ENCODE measurements at places on chromosomes 7 and 10. TPM values are rescaled to one million over a fixed set of nuclear protein-coding genes. Genes with fewer than 3 reads are reported as not detected.

GRCh38 chr7:50803359-50804337 lies 21.0 kb upstream of the GRB10 start:
- H3K4me1 ChIP-seq, result peaks cover 8% of the 10 kb centered on the region
- H3K4me3 ChIP-seq, result no peak overlapping the region
- peaks cover 23% of the 10 kb centered on the region for H3K27me3 ChIP-seq
- DNase-seq, result no peak
- no peak overlapping the region for H3K27ac ChIP-seq
- no peaks in the 10 kb centered on the region for H3K36me3 ChIP-seq

GRCh38 chr10:104904753-104905323 lies 263.7 kb downstream of the SORCS3 start:
- H3K27ac ChIP-seq, result no peak overlapping the region
- no peaks in the 10 kb centered on the region for H3K36me3 ChIP-seq
- no peak overlapping the region for H3K4me3 ChIP-seq

GRCh38 chr10:129657297-129658017 lies 190.4 kb downstream of the MGMT start:
- no peaks in the 10 kb centered on the region for H3K36me3 ChIP-seq
- DNase-seq, result no peak
- H3K27me3 ChIP-seq, result no peaks in the 10 kb centered on the region
- no peak overlapping the region for H3K4me3 ChIP-seq
- H3K4me1 ChIP-seq, result no peaks in the 10 kb centered on the region
- H3K27ac ChIP-seq, result no peak overlapping the region

DNA sequence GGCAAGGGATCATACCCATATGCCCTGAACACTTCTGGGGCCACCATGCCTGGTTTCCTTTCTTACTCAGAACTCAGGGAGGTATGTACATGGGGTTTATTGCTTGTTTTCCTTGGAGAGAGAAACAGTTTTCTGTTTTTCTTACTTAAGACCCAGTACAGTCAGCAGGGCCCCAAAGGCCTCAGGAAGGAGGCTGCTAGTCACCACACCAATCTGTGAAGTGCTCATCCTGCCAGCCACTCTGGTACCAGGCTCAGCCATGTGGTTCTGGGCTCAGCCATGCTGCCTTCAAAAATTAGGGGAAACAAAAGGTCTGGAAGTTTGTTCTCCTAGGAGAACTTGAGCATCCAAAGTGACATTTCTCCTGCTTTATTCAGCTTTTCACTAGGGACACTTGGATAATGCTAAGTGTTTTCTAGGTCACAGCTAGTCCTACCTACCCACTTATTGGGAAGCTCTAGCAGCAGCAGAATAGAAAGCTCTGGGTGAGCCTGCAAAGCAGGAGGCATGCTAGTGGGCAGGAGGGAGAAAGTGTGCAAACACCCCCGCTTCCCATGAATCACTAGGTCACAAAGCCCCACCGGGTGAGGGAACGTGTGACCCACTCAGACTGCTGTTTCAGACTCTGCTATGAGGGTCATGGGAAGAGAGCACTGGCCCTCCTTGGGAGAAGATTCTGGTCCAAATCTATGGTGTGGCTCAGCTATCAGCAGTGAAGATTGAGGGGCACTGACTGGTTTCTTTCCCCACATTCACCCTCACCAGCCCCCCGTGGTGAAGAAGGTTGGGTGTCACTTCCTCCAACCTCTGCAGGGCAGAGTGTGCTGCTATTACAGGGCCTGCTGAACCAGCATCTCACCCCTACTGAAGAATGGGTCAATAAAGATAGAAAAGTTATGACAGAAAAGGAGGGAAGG lies 23.9 kb downstream of the NUDCD3 start:
- no peak overlapping the region for H3K4me3 ChIP-seq
- DNase-seq, result no peak
- peaks cover 48% of the 10 kb centered on the region for H3K4me1 ChIP-seq
- H3K27ac ChIP-seq, result peak overlapping the region; percentile 34

DNA sequence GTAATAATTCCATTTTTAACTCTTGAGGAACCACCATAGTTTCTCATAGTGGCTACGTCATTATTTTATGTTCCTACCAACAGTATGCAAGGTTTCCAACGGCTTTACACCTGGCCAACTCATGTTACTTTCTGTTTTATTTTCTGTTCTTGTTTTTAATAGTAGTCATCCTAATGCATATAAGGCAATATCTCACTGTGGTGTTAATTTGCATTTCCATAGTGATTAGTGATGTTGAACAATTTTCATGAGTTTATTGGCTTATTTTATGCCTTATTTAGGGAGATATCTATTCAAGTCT lies 465.5 kb upstream of the KLF6 start:
- peaks cover 8% of the 10 kb centered on the region for H3K4me1 ChIP-seq
- no peak overlapping the region for H3K27ac ChIP-seq
- no peak overlapping the region for H3K4me3 ChIP-seq
- peaks cover 5% of the 10 kb centered on the region for H3K27me3 ChIP-seq
- peaks cover 3% of the 10 kb centered on the region for H3K36me3 ChIP-seq

GRCh38 chr7:131104596-131105293 lies 222.9 kb upstream of the MKLN1 start:
- H3K4me1 ChIP-seq, result peaks cover 50% of the 10 kb centered on the region
- H3K27me3 ChIP-seq, result no peaks in the 10 kb centered on the region
- H3K36me3 ChIP-seq, result peaks cover 9% of the 10 kb centered on the region
- no peak for DNase-seq

- H3K4me1 ChIP-seq, result no peaks in the 10 kb centered on the region
- no peaks in the 10 kb centered on the region for H3K27me3 ChIP-seq
- DNase-seq, result no peak
Measured at GRCh38 chr7:34242391-34242790, 337.1 kb downstream of the BMPER start.

The AHR gene
- 50.6 TPM for total RNA-seq
